ENCODE measurements at places on chromosomes 2 and 18. TPM values are rescaled to one million over a fixed set of nuclear protein-coding genes. Genes with fewer than 3 reads are reported as not detected.

DNA sequence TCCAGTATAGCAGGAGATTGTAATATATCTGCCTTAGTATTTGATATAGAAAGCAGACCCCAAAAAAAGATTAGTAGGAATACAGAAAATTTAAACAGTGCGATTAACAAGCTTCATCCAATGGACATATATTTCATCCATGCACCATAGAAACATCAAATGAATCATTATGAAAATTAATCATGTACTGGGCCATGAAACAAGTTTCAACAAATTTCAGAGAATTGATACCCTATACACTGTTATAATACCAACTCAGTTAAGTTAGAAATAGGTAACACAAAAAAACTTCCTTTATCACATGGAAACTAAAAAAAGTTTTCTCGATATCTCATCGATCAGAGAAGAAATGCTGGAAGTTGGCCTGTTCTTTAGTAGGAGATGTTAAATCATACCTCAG lies 192.1 kb upstream of the STON1 start:
- DNase-seq: no peak

DNA sequence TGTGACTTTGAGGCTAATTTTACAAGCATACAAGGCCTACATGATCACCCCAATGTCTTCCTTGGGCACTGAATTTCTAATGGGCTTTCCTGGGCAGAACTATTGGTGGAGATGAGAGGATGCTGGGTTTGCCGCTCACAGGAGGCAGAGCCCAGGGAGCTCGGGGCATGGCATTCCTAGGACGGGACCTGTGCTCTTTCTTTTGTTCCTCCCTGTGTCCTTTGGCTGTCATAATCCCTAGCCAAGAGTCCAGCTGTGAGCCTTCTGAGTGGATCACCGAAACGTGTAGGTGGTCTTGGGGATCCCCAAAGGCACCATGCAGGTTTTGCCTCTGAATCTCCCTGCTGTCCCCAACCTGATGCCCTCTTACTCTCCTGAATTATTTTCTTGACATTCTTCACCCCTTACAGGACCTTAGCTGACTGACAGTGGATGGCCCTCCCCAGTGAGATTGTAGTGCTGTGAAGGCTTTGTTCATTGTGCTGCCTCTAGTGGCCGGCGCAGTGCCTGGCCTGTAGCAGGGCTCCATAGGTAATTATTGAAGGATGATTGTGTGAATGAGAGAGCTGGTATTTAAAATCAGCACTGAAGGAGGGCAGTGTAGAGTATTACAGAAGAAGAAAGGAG lies 221.9 kb downstream of the ZNF407 start:
- no peak for DNase-seq

- no peak for DNase-seq
These were observed 82.4 kb downstream of the NCKAP5 start for GRCh38 chr2:133485868-133486267.

DNA sequence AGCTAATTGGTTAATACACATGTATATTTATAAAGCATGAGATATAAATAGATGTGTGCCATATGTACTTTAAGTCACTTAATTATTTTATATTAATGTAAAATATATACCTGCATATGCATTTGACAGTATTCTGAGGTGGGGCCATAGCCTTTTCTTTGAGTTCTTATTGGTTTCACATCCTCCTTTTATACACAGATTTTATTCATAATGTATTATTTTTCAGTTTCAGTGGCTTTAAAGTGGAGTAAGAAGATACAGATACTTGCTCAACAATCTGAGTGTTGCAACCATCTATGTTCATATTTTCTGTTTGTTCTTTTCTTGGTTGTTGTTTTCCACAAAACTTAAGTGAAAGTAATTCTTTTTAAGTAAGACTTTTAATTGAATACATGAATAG lies 436.5 kb downstream of the RND3 start:
- DNase-seq: no peak

DNA sequence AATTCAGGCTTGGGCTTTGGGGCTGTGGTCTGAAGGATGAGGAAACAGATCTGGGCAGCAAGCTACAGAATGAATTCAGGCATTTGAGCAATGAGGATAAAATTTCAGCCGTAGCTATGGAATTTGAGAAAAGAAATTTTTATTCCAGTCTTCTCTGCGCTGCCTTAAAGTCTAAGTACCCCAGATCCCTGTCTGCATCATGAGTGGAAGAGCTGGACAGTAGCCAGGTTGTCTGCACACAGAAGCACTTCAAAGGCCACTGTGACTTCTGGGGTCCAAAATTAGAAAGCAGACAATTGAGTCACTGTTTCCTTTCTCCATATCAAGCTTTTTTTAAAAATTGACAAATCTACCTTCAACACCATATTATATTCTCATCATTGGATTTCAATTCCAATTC lies 787.6 kb upstream of the GCFC2 start:
- DNase-seq: no peak

DNA sequence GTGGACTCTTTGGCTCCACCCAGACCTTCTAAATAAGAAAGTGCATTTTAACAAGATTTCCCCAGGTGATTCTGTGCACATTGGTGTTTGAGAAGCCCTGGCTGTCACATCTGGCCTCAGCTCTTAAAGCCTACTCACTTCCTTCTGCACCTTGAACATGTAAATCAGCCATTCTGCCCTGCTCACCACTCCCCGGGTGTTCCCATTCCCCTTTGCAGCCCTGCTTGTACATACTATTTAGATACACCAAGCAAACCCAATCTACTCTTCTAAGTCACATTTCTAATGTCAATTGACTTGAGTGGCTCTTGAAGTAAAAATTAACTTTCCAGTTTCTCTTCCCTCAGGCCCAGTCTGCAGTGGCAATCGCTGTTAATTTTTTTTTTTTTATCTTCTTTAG lies 13.1 kb upstream of the SCN1A start:
- DNase-seq: no peak

GRCh38 chr18:2337552-2338141 lies 233.7 kb downstream of the METTL4 start:
- peak; percentile 13 for DNase-seq

Gene CMPK2
- polyA plus RNA-seq: 10.9 TPM

Gene NCKAP5
- not detected for polyA plus RNA-seq

Gene LIMS4
- polyA plus RNA-seq: 2.1 TPM

Gene AOX1
- 0.54 TPM for polyA plus RNA-seq
